ENCODE measurements at places on chromosomes 16 and 17. TPM values are rescaled to one million over a fixed set of nuclear protein-coding genes. Genes with fewer than 3 reads are reported as not detected.

- DNase-seq = no peak
These were observed 14.1 kb downstream of the SPG7 start for GRCh38 chr16:89522287-89522686.

- DNase-seq = no peak
These were observed 18.4 kb downstream of the GJD3 start for GRCh38 chr17:40345994-40346764.

The GCGR gene
- not detected for total RNA-seq

DNA sequence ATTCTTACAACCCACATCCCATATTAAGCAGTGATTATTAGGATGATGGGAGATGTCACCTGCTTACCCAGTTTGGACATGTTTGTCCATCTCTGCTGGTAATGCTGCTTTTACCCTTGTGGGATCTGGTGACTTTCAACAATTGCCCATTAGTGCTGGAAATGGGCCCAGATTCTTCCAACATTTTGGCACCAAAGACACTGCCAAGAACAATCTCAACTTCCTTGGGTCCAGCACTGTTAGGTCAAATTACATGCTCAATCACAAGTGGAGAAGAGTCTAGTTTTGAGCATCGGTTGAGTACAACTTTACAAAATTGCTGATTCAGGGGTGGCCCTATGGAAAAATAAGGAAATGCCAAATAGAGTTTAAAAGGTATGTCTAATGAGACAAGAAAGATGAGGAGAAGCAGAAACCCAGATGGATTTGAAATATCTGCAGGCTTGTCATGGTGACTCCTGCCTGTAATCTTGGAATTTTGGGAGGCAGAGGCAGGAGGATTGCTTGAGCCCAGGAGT is 13.0 kb upstream of the ZFP3 start:
- DNase-seq = no peak

- DNase-seq = peak; percentile 52
These were observed 30.0 kb downstream of the WFDC1 start for GRCh38 chr16:84324434-84325262.

The SPATA22 gene
- not detected for total RNA-seq

Measured in Daoy (cell line).